Cerebellar nuclear complex (tissue), 1 donor: ENCODE measurements at places on chromosomes 4 and X.

GRCh38 chr4:52956691-52957090, 94.6 kb downstream of the RASL11B start:
- no peak for DNase-seq

GRCh38 chr4:103493450-103494159, 226.2 kb downstream of the TACR3 start:
- DNase-seq = no peak

- DNase-seq = no peak
Observed at GRCh38 chr4:175330236-175330635, 412.1 kb downstream of the ADAM29 start.

GRCh38 chrX:149296092-149296491, 209.0 kb downstream of the IDS start:
- DNase-seq = no peak

DNA sequence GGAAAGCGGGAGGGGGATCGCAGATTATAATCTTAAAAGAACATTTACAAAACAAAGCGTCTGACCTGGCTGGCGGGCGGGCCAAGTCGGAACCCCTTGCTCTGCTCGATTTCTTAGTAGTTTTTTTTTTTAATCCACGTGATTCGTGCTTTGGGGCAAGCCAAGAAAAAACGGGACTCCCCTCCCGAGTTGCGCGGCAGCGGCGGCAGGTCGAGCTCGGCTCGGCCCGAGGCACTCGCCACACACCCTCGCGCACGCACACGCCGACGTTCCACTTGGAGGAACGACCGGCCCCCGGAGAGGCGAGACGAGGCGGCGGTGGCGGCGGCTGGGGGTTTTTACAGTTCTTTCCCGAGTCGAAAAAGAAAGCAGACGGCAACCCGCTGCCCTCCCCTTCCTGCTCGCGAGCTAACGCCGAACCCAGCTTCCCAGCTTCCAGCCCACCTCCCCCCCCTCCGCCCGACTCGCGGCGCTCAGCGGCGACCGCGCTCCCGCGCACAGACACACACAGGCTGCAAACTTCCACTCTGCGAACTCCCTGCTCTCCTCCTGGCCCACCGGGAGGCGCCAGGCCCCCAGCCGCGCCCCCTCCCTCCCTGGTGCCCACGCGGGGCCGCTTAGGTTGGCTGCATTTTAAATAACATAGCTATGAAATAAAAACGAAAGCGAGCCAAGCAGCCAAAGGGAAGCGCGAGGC, 1.2 kb downstream of the BCOR start:
- no peak for DNase-seq

DNA sequence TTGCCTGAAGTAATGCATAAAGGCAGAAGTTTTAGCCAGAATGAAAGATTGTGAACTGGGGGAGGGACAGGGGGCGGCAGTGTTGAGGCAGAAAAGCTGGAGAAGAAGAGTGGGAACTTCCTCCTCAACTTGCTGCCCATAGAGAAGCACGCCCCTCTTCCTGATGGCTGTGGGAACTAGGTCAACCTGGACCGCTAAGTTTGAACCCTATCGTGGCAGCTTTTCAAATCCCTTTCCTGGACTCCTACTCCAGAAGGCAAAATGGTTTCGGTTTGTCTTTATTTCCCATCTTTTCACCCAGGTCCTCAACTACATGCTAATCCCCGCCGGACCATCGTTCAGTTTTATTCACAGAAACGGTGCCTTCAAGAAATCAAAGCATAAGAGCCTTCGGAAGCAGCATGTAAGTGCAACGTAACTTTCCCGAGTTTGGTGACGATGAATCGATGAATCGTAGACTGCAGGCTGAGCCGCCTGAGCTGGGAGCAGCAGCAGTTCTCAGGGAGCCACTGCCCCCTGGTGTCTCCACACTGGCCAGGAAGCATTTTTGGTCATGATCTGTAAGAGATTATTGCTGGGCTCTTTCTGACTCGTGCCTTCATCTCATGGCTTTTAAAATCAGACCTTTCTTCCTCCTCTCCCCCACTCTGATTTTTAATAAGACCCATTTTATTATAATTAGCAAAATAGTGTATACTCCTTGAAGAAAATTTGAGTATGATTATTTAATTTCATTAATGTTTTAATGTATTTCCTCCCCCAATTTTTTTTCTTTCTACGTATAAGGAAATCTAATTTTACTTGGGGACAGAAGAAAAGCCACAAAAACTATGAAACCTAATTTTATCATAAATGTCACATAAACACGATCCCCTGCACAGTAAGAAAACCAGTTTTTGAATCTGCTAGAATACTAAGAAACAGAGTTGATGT, 21.4 kb downstream of the SPINK2 start:
- DNase-seq = no peak

- DNase-seq = no peak
Observed at GRCh38 chrX:41022566-41022965, 62.7 kb upstream of the USP9X start.

GRCh38 chr4:121898150-121898549, 27.9 kb upstream of the BBS7 start:
- no peak for DNase-seq

- DNase-seq = no peak
Observed at GRCh38 chrX:15947648-15948317, 93.2 kb upstream of the AP1S2 start.

- no peak for DNase-seq
Observed at GRCh38 chr4:123731035-123731434, 334.4 kb downstream of the SPRY1 start.

DNA sequence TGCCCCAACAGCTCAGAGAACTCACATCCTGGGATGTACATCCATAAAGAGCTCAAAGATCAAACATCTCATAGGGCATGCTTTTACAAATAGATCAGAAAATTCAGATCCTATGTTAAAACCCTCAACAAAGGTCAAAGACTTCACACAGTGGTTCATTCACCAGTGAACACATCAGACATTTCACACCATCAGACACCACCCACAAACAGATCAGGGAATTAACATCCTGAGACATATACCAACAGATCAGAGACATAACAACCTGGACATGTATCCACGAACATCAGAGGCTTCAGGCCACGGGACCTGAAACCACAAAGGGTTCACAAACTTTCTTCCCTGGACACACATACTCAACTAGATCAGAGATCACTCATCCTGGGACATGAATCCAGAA, 23.4 kb downstream of the SUV39H1 start:
- DNase-seq = no peak

DNA sequence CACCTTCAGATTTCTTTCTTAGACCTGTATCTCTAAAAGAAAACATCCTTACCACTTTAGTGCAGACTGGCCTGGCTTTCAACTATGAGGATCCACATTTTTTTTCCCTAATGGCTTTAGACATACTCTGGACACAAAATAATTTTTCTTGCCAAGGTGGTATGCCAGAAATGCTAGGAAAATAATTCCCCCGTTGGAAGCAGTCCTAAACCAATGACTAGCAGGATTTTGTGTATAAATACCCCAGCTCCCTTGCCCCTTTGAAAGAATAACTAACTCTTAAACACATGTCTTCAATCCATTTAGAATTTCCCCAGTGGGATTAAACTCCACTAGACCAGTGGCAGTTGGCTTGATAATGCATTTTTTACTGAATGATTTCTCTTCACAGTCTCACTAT, 500.5 kb upstream of the FTHL17 start:
- DNase-seq = no peak

DNA sequence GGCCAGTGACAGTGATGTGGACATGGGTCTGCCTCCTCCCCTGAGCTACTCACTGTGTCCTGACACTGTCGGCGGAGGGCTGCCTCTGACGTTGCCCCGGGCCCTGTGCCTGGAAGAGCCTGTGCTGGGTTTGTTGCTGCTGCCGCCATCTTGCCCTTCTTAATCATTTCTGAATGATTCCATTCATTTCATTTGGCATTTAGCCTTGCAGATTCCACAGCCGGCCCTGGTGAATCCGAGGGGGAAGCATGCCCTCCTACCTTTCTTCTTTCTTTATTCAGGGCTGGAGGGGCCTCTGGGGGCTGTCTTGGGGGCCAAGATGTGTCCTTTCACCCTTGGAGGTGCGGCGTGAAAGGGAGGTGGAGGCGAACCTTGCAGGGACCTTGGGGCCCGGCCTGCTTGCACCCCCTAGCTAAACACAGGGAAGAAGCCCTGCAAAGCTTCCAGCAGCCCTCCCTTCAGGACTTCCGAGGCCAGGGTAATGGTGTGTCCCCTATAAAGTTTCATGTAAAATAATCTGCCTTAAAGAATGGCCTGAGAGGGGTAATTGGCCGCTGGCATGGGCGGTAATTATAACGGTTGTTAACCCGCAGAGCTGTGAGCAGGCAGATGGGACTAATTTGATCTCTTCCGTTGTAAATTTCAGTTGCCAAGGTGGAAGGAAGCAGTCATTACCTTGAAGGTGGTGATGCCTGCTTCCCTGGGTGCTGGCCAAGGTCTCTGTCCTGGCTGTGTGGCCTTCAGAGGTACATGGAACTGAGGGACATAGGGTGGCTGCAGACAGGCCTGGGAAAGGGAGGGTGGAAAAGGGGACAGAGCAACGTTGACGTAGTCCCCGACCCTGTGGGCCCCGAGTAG, 92.3 kb downstream of the PSAPL1 start:
- DNase-seq = peak; percentile 33

GRCh38 chr4:8205749-8206611, 6.9 kb downstream of the SH3TC1 start:
- DNase-seq = no peak

DNA sequence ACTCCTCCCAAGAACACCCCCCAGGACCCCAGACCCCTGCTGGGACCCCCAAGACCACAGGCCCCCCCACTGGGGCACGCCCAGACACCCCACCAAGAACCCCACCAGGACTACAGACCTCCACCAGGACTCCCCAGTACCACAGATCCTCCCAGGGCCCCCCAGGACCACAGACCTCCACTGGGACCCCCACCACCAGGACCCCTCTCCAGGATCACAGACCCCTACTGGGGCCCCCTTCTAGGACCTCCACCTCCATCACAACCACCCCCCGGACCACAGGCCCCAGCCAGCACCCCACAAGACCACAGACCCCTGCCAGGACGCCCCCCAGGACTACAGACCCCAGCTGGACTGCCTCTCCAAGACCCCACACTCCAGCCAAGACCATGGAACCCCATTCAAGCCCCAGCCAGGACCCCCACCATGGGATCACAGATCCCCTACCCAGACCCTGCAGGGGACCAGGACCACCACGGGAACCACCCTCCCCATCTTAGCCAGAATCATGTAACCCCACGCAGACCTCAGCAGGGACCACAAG, 855 bp upstream of the DHRSX start:
- no peak for DNase-seq

GRCh38 chr4:122765692-122766352, 33.3 kb downstream of the BBS12 start:
- no peak for DNase-seq

DNA sequence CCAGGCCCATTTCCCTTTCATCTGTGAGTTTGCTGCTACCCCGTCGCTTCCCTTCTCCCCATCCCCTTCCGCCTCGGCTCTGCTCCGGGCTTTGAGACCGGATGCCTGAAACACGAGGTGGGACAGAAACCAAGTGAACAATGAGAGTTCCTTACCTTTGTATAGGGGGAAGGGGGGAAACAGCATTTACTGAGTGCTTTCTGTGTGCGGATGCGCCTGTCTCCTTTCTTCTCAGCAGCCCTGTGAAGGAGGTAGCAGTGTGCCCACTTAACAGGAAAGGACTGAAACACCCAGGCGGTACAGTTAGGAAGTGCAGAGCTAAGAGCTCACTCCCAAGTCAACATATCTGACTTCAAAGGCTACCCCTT, 43.2 kb upstream of the TMSB15B start:
- DNase-seq = no peak

GRCh38 chr4:125262079-125262478, 52.7 kb upstream of the FAT4 start:
- no peak for DNase-seq

DNA sequence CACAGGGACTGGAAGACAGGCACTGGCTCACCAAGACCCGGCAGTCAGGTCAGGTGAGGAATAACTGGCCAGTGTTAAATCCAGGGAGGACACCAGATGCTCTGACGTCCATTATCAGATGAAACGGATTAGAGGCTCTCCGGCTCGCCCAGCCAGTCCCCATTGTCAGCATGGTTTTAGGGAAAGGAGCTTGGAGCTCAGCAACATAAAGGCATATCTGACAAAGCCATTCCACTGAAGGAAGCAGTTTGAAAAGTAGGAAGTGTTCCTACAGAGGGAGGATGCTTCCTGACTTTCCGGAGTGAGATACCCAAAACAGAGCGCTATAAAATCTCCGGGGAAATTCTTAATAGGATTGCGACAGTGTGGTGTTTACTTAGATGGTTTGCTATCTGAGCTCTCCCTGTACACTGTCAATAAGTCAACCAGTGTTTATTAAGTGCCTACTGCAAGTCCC, 14.8 kb downstream of the NDNF start:
- DNase-seq = no peak

DNA sequence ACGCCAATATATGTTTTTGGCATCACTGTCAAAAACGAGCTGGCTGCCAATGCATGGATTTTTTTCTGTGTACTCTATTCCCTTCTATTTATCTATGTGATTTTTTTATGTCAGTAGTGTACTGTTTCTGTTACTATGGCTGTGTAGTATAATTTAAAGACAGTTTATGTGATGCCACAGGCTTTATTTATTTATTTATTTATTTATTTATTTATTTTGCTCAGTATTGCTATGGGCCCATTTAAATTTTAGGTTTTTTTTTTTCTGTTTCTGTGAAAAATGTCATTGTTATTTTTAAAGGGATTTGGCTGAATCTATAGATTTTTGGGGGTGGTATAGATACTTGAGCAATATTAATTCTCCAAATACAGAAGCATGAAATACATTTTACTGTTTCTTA, 338.4 kb upstream of the POU3F4 start:
- no peak for DNase-seq

- no peak for DNase-seq
Observed at GRCh38 chrX:154357205-154357604, 17.2 kb downstream of the FLNA start.

GRCh38 chr4:30725562-30725961, 5.4 kb downstream of the PCDH7 start:
- DNase-seq = no peak

GRCh38 chr4:20544645-20545044, 155.6 kb upstream of the PACRGL start:
- DNase-seq = no peak

- no peak for DNase-seq
Observed at GRCh38 chr4:145001635-145002034, 96.4 kb downstream of the ANAPC10 start.

DNA sequence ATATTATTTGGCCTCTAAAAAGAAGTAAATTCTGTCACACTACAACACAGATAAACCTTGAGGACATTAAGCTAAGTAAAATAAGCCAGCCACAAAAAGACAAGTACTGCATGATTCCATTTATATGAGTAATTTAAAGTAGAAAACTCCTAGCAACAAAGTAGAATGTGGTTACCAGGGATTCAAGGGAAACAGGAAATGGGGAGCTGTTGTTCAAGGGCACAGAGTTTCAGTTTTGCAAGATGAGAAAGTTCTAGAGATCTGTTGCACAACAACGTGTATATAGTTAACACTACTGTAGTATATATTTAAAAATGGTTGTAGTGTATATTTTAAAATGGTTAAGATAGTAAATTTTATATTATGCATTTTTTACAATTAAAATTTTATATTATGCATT, 25.4 kb downstream of the SEC31A start:
- no peak for DNase-seq
